ENCODE measurements at places on chromosomes 5 and 9.

DNA sequence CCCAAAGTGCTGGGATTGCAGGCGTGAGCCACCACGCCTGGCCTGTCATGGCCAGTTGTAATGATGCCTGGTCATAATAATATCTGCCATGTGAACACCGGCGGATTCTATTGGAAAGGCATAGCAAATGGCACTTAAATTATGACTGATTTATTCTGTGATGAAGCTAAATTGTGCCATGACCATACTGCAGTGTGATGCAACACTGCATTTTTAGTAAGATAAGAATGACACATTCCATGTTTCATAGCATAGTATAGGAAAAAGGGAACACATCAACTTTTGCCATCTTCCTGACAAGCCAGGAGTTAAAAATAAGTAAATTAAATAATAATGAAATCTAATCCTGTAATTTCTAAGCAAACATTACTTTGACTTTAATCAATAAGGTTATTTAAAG lies 30.4 kb upstream of the BICD2 start:
- DNase-seq, result no peak

- DNase-seq, result no peak
Observed at GRCh38 chr5:87051502-87052113, 216.1 kb upstream of the RASA1 start.

- DNase-seq, result no peak
Observed at GRCh38 chr9:18775930-18776329, 257.1 kb downstream of the SAXO1 start.

DNA sequence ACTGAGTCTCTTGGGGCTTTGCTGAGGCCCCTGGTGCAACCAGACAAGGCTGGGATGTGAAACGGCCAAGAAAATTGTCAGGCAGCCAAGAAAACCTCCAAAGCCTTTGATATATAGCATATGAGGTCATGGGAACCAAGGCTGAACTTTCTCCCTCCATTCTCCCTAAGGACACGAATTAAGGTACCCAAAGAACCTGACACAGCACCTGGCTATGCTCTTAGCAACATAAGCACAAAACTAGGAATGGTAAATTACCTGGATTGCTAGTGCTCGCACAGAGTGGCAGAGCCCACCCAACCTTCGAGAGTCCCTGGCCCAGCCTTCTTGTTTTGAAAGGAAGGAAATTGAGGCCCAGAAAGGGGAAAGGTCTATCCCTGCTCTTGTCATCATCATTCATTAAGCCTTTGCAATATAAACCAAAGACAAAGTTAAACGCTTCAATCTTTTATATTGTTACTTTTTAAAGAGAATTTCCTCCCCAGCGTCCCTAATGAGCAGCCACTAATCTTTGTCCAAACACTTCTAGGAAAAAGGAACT lies 220.0 kb upstream of the NR4A3 start:
- no peak for DNase-seq

- DNase-seq, result no peak
Observed at GRCh38 chr5:178218827-178219226, 13.8 kb downstream of the PHYKPL start.

- DNase-seq, result no peak
Observed at GRCh38 chr5:31078956-31079355, 114.5 kb upstream of the CDH6 start.

- no peak for DNase-seq
Observed at GRCh38 chr5:83034036-83034435, 43.2 kb downstream of the TMEM167A start.

DNA sequence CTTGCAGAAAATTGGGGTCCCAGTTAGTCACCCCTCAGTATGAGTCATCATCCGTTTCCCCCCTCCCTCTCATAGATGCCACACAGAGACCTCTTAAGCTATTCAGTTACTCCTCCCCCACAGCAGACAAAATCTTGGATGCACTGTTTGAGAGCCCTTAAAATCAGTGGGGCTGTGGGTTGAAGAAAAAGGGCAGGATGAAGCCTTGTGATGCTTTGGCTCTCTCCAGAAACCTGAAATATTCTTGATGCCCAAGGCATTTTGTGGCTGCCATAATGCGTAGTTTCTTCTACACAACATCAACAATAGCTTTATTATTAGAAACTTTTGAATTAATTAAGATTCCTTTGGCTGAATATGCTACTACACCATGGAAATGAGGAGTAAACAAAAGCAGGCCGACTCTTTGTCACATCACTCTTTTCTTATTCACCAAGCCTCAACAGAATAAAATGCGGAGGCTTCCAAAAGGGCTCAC lies 133.8 kb downstream of the MRPS30 start:
- DNase-seq, result peak; percentile 30

DNA sequence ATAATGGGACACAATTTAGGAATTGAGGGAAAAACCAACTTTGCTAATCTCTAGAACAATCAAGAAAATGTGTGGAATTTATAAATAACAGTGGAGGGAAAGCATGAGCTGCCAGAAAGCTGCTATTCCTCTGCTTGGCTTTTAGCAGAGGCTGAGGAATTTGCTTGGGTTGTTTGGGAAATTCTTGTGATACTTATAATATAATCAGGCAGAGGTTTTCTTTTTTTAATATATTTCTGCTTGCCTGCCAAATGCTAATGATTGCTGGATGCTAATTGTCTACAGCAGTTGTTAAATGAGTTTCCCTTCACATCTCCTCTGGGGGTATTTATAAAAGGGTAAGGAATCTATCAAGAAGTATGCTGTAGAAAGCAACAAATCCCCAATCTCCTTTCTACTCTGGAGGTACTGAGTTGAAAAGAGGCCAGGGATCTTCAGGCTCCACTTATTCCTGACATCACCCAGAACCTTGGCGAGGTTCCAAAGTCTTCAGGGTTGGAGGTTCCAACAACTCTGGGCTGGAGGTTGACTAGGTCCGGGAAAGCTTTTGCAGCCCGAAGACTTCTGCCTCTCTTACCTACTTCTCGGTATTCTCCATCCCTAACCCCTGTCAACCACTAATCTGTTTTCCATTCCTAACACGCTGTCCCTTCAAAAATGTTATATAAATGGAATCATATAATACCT lies 60.4 kb upstream of the TMED7 start:
- DNase-seq, result peak; percentile 61

DNA sequence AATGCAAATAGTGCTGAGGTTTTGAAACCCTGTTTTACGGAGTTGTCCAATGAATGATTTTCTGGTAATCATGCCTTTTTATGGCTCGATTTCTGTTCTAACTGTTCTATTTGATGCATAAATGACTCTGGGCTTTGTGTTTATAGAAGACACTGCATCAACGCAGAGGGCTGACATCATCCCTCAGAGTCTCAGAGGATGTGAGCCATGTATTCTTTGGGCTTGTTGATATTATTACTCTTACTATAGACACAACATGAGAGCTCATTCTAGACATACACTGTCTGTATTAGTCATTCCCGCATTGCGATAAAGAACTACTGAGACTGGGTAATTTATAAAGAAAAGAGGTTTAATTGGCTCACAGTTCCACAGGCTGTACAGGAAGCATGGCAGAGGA lies 31.6 kb downstream of the CDH6 start:
- DNase-seq, result no peak

DNA sequence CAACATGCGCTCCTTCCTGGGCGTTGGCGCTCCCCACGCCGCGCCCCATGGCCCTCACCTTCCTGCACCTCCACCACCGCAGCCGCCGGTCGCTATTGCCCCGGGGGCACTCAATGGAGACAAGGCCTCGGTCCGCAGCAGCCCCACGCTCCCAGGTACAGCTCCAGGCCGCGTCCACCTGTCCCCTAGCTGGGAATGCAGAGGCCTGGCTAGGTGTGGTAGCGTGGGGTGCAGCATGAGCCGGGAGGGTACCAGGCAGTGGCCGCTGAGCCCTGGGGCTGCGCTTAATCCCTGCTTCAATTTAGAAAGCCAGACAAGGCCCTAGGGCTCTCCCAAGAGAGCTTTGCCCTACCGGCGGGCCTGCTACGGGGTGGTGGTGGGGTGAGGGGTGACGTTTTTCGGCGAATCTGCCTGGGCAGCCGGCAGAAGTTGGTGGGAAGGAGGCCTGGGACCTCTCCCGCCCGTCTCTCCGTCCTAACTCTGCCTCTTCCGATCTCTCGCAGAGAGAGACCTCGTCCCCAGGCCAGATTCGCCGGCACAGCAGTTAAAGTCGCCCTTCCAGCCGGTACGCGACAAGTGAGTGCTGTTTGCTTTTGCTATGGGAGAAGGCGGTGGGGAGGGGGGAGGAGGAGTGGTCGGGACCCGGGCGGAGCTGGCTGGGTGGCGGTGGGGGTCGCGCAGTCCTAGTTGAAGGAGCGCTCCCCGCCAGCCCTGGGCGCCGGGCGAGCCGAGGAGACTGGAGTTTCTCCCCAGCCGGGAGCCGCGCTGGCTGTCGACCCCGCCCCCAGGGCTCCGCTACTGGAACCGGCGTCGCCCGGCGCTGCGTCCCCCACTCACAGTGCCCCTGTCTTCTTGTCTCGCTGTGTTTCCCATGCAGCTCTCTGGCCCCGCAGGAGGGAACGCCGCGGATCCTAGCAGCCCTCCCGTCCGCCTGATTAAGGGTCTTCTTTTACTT lies 4.8 kb downstream of the IRX1 start:
- DNase-seq, result no peak

DNA sequence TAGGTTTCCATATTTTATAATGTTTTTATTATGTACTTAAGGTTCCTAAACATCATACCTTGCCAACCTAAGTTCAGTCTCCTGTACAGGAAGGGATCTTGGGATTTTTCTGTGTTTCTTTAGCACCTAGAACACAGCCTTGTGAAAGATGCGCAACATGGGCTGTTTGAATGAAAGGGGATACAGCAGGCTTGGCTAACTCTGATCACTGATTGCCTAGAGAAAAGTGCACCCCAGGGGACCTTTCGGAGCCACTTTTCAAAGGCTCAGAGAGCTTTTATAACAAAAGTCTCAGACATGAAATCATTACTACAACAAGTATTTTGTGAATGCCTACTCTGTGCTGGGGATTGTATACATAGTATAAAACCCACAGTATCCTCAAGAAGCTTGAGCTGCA lies 261.6 kb downstream of the BNC2 start:
- no peak for DNase-seq

DNA sequence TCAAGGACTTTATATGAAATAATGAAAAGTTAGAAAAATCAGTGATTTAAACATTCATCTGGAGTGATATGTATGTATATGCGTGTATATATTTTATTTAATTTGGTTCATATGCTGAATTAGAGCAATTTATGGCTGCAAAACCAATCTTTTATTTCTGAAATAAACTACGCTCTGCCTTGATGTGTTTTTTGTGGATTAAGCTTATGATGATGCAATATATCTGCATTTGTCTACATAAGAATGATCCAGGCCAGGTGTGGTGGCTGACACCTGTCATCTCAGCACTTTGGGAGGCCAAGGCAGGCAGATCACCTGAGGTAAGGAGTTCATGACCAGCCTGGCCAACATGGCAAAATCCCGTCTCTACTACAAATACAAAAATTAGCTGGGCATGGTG lies 1842.3 kb upstream of the CDH6 start:
- DNase-seq, result no peak

DNA sequence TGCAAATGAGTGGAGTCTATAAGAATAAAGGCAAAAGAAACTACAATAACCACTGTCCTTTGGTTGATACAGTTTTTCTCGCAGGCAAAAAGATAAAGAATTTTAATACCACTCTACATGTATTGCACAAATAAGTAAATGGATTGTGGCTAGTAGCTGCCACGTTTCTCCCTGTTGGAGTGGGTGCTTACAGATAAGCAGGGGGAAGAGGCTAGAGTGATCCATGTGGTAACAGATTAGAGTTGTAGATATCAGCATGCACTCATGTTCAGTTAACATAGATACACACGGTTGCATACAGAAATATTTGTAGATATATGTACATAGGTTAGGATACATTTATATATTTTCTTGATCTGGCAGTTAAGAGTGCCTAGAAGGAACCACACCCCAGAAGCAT lies 179.5 kb downstream of the ARHGEF28 start:
- DNase-seq, result no peak

- DNase-seq, result peak; percentile 42
Observed at GRCh38 chr5:180315762-180316212, 23.9 kb upstream of the MAPK9 start.

DNA sequence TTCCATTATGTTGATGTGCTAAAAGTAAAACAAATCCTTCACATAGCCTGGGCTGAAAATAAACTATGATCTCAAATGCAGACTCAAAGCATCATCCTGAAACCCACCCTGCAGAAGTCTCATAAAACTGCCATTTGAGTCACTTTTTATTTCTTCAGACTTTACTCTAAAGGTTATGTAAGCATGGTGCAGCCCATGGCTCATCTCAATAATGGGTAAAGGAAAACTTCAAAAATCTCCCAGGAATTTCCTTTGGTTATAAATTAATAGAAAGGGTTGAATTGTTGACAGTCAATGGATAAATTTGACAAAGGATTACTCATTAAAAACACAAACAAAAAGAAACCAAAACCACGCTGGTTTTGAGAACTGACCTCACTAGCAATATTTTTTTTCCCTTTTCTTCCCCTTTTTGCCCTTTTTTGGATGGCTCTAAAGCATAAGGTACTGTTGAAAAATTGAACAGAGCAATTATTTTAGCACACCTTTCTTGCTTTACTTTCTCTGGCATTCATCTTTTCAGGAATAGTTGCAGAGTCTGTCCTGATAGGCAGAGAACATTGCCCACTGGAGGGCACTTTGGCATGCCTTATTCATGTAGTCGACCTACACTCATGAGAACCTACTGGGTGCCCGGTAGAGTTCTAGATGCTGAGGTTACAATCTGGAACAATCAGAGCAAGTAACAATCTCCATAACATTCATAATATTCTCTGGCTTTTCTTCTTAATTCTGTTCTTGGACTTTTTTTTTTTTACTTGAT lies 191.4 kb downstream of the TMEM167A start:
- no peak for DNase-seq

DNA sequence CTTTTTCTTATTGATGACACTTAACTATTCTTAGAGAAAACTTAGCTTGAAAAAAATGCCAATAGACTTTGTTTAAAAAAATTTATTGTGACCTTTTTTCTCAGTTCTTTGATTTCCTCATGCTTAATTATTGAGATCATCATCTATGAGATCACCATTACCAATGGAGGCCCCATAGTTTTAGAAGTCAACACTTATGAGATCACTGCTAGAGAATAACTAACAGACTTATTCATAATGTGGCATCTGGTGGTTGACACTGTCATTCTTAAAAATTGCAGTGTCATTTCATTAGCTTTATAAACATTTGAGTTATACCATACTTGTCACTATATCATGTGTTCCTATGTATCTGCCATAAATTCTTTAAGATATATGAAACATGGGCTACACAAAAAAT lies 14.9 kb upstream of the FEM1C start:
- peak; percentile 43 for DNase-seq

DNA sequence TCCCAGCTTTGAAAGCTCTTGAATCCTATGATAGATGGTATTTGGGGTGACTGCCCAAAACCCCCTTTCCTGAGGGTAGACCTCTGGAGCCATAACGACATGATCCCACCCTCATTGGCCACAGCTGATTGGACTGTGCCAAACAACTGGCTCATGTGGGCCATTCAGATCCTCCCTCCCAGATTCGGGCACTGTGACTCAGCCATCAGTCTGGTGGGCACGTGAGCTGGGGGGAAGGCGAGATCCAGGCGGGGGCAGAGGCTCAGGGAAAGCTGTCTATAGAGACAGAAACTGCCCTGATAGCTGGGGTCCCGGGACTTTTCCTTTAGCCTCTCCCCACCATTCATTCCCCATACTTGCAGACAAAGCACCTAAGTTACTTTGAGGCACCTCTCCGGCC lies 15.1 kb upstream of the NCS1 start:
- DNase-seq, result no peak
